ENCODE measurements at places on chromosomes 2 and 18.

DNA sequence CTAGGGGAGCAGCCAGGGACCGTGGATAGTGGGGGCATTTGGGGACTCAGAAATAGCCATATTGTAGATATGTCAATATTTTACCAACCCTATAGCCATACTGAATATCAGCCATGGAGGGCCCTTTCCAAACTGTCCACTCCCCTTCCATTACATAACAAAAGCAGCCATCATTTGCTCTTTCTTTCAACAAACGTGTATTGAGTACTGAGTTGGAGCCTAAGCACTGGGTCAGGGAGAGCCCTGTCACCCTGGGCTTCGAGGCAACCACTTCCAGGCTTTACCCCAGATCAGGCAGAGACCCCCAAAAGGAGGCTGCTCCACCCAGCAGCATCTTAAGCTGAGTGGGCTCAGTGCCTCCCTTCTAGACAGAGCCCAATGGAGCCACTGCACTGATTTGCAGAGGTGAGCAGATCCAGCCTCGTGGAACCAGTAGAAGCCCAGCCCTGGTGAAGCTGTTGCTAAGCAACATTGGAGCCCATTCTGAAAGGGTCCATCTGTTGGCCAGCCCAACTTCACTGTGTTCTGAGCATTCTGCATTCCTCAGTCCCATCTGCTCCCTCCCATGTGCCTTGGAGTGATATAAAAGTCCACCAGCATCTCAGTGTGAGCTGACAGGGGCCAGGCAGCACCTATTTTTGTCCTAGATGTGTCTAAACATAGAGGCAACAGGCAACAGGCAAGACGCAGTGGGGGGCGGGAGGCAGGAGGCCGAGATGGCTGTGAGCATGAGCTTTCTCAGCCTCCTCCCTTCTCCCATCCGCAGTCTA, 112.1 kb downstream of the PLB1 start:
- no peak for DNase-seq

DNA sequence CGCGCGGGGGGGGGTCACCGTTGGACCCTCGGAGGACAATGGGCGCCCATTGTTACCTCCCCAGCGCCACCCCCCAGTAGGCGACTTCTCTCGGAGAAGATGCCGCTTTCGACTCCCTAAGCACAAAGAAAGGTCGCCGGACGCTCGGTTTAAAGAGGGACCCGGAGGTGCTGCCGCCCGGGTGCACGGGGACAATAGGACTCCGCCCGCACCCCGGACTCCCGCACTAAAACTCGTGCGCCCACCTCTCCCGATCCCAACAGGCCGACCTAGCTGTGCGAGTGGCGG, 318 bp upstream of the CDC42EP3 start:
- no peak for DNase-seq

- DNase-seq: no peak
Measured at GRCh38 chr2:188378371-188378950, 86.8 kb downstream of the GULP1 start.

DNA sequence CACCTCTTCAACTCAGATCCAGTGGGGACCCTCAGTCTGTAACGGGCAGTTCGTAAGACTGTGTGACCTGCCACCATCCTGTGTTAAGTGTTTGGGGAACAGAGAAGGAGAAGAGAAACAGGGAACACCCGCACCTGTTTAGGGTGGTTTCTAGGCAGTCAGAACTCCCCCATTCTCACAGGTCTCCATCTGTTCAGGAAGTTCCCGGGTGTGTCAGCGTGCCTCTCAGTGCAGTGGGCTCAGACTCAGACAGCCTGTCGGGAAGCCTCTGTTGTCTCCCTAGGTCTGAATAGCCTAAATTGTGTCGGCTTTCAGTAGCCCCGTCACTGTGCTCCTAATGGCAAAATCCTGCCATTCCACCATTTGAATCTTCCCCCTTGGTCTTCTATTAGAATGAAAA, 256.6 kb downstream of the LOXHD1 start:
- no peak for DNase-seq

GRCh38 chr2:113124984-113125855, 2.2 kb upstream of the IL1RN start:
- DNase-seq: no peak

DNA sequence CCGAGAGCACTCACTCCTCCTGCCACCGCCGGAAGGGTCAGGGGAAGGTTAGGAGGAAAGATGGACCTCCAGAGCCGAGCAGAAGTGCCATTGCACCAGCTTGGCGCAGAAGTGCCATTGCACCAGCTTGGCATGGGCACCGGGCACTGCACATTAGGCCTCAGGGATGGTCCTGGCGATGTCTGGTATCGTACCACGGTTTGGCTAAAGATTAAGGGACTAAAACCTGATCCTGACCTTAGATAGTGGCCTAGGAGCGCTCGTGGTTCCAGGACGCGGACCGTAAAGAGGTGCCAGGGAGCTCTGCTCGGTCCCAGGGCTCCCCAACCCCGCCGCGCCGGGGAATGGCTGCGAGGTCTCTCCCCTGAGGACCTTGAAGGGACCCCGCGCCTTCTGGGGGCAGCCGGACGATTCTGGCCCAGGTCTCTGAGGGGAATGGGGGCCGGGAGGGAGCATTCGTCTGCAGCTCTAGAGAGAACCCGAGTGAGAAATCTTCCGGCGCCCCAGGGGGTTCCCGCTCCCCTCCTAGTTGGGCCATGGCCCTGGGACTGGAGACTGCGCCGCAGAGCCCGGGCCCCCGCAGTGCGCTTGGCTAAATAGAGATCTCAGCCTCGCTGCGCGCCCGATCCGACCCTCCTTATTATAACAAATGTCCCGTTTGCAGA, 1.8 kb downstream of the PAX8 start:
- no peak for DNase-seq

DNA sequence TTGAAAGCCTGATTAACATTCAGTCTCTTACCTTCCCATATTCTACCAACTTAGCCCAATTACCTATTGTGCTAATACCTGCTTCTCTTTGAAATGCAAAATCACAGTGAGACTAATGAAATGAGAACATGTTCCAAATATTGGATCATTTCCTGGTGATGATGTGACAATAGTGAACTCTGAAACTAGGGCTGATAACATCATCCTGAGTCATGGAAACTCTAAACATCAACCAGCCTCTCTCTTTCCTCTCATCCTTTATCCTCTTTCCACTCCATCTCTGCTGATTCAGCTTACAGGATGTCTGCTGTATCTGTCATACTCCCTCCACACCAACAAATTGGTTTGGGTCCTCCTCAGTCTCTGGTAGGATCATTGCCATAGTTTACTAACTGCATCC, 98.8 kb upstream of the NCKAP5 start:
- no peak for DNase-seq

DNA sequence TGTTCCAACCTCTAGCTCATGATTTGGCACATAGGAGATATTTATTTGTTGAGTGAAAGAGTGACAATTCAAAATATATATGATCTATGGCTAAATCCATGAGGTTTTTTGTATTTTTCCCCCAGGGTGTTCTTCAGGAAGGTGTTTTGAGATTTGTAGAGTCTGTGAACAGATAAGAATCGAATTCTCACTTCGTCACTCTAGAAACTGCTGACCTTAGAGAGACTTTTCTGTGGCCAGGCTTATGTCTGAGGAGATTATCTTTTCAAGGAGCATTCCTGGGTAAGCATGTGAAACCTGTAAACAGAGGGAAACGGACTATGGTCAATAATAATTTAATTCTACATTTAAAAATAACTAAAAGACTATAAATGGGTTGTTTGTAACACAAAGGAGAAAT, 849 bp upstream of the ITGB6 start:
- no peak for DNase-seq

DNA sequence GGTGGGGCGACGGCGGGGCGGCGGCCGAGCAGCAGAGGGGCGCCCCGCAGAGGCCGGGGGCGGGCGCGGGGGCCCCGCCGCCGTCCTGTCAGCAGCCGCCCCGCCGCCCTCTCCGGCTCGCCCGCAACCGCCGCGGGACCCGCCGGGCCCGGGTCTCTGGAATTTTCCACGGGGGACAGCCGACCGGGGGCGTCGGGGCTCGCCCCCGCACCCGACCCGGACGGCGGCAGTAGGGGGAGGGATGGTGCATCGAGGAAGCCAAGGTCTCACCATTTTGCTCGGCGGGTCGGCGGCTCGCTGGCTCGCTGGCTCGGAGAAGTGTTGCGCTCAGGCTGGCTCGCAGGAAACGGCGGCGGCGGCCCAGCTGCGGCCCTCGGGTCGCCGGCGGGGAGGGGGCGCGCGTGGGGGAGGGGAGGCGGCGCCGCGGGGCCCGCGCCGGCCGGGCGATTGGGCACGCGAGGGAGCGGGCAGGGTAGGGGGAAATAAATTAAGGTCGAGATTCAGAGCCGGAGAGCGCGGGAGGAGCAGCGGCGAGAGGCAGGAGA, 405 bp downstream of the PPP3R1 start:
- DNase-seq: no peak

DNA sequence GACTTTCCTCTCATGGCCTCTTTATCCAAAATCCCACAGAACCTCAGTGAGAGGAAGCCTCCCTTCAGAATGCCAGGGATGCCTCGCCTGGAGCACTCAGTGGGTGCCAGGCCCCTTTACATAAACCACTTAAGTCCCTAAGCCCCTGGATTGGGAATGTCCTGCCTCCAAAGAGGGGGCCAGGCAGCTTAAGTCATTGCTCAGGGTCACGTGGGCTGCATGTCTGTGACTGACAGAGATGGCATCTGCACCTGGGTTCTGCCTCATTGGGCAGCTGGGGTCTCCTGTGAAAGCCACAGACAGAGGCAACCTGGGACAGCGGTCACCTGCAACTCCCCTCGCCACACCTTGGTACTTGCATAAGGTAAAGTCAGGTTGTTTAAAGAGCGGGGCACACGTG, 93.5 kb downstream of the MYT1L start:
- no peak for DNase-seq

GRCh38 chr2:37400041-37400440, 55.6 kb downstream of the QPCT start:
- DNase-seq: no peak

GRCh38 chr2:60567919-60568768, 14.7 kb upstream of the BCL11A start:
- no peak for DNase-seq

DNA sequence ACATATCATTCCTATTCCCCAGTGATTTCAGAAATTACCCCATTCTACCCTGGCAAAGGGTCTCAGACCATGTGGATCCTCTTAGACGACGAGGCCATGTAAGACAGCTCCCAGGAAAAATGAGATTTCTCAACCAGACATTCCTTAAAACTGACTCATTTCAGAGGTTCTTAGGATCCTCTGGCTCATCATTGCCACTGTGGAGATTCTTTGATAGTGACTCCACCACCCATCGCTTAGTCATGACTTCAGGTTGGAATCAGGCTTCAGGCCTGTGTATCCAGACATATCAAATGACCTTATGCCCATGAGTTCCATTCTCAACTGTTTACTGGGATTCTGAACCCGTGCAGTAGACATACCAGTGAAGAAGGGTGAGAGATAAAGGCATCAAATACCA, 245.6 kb upstream of the TCF4 start:
- no peak for DNase-seq

DNA sequence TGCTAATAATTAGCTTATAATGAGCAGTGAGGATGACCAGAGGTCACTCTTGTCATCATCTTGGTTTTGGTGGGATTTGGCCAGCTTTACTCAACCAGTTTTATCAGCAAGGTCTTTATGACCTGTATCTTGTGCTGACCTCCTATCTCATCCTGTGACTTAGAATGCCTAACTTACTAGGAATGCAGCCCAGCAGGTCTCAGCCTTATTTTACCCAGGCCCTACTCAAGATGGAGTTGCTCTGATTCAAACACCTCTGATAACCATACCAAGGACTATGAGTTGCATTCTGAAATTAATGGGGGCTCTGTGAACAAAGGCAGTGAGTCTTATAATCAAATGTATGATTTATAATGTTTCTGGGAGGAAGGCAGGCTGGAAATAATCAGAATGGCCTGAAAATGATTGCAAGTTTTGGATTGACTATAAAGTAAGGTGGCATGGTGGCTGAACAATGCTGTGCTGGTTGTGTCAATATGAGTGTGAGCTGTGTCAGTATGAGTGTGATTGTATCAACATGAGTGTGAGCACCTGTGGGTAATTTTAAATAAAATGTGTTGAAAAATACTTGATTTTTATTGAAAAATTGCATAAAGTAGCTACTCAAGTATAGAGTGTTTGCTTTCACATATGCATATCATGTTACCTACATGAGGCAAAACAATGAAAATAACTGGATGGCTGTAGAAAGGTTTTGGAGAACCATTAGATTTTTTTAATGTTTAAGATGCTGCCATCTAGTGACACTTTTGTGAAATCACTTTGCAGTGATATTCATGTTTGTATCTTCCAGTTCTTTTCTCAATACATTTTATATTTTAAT, 103.0 kb downstream of the KYNU start:
- no peak for DNase-seq

DNA sequence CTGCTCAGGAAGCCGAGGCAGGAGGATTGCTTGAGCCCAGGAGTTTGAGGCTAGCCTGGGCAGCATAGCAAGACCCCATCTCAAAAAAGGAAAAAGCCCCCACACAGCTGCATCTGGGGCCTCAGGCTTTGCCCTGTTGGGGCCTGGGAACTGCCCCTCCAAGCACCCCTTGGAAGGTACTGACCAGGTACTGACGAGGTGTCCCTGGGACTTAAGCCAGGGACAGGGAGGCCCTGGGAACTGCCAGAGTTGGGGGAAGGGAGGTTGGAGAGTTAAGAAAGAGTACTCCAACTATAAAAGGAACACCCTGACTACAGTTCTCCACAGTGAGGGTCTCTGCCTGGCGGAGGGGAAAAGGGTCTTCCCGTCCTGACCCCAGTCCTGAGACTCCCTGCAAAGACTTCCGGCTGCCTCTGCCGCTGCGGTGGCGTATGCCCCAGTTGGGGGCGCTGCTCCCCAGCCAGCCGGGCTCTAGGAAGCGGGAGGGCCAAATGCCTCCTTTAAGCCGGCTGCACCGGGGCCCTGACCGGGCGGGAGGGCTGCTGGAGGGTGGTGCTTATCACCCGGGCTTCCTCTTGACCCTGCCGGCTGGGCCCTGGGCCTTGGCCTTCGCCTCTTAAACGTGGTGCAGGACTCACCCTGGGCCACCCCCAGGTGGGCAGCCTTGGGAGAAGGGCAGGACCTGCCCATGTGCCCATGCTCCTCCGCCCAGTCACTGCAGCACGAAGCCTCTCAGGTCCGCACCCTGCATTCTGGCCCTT, 12.8 kb downstream of the SLC30A3 start:
- no peak for DNase-seq

GRCh38 chr2:164450278-164450677, 171.0 kb downstream of the GRB14 start:
- DNase-seq: no peak

- DNase-seq: no peak
Measured at GRCh38 chr2:203621981-203622515, 84.4 kb upstream of the CD28 start.

GRCh38 chr2:182949572-182950189, 83.2 kb upstream of the FRZB start:
- DNase-seq: no peak

DNA sequence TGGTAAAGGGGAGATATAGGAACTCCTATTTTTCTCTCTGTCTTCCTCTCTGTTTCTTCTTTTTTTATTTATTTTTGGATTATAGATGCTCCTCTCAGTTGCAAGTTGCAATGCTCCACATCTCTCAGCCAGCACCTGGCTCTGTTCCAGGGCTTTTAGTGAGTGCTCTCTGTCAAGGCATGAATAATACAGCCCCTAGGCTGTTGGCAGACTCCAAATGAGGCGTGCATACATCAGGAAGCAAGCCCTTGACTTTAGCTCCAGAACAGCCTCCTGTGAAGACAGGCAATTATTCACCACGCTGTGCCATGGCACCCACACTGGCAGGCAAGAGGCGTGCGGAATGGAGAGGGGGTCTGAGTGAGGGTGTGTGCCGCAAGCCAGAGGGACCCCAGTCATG, 228.1 kb upstream of the PXDN start:
- peak; percentile 63 for DNase-seq
